ENCODE measurements at places on chromosomes 4 and X.

DNA sequence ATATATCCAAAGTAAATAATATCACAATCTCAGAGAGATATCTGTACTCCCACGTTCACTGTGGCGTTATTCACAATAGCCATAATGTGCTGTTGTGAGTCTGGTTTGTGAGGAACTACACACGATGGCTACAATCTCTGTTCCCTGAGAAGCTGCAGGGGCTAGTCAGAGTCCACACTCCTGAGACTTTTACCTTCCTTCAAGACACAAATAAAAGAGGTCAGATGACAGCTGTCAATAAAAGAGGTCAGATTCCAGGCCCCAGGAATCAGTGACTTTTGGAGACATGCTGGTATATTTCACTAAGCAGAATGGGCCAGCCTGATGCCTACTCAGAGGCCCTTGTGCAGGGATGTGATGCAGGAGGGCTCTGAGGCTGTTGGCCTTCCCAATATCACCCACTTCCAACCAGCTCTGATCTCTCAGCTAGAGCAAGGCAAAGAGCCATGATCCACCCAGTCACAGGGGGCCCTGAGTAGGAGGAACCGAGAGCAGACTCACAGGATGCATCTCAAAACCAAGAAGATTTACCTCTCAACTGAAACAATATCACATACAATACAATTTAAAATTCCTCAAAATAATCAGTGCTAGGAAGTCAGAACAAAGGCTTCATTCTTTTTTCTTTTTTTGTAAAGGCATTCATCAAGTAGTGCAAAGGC lies 13.8 kb downstream of the FRYL start:
- DNase-seq, result no peak

- DNase-seq, result no peak
Measured at GRCh38 chr4:23041501-23041900, 348.8 kb downstream of the GBA3 start.

GRCh38 chr4:175929441-175929840 lies 117.4 kb upstream of the GPM6A start:
- no peak for DNase-seq

- DNase-seq, result no peak
Measured at GRCh38 chrX:101419489-101419888, 11.5 kb downstream of the HNRNPH2 start.

DNA sequence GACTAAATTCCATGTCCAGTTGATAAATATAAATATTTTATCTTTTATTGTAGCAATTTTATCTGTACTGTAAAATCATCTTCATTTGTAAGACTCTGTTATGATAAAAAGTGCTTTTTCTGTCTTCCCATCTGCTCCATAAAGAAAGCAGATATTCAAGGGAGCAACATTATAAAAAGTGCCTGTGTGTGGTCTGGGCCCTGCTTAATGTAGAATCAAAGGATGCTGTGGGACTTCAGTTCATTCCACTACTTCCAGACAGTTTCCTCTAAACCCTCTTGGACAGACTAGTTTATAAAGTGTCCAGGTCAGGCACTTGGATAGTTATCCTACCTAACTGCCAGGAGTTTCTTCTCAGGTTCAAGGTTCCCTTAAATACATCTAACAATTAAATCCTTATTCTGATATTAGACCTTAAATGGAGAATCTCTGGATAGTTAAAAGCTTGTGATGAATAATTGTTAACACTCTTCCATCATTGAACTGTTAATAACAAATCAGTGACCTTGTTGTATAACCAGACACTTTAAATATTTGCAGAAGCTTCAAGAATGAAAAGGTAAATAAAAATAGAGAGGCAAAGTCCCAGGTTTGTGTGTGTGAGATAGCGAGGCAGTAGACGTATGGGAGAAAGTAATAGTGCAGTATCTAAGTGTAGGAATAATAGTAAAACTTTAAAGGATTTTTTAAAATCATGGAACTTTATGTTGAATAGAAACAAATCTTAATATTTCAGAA lies 237.5 kb upstream of the CTSO start:
- DNase-seq, result no peak

GRCh38 chrX:17758382-17758781 lies 21.1 kb downstream of the SCML1 start:
- no peak for DNase-seq

- no peak for DNase-seq
Measured at GRCh38 chr4:86841309-86841708, 7.9 kb downstream of the SLC10A6 start.

DNA sequence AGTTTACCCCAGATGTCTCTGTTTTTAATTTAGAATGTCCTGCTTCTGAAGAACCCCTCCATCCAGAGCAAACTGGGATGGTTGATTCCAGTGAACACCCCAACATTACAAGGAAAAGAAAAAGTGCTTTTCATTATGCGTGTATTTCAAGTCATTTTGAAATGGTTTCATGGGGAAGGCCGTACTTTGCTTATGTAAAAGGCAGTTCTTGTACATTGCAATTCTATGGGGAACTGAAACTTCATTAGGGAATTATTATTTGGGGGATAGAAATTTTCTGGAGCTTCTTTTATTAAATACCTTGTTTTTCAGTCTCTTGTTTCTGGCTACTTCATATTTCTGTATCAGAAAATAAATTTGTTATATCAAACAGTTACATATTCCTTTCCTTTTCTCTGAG lies 96.9 kb upstream of the ZNF518B start:
- DNase-seq, result no peak

- DNase-seq, result no peak
Measured at GRCh38 chr4:107391630-107392028, 328.4 kb downstream of the PAPSS1 start.

DNA sequence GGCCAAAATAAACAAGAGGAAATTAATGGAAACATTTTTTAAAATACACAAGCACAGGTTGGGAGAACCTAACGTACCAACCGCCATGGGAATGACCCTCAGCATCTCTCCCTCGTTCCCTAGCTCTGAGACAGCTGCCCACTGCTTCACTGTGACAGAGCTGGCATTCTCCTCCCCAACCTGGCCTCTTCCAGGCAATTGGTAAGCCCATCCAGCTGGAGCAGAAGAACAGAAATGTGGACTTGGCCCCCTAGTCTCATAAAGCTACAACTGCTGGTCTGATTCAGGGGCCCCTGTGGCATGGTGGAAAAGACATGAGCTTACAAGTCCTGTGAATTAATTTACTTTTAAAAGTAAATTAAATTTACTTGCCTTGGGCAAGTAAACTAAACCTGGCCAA lies 245.1 kb downstream of the PTTG2 start:
- DNase-seq, result no peak

- no peak for DNase-seq
Measured at GRCh38 chr4:108980455-108981239, 217.8 kb upstream of the ETNPPL start.

GRCh38 chrX:129980540-129981199 lies 1.8 kb upstream of the BCORL1 start:
- DNase-seq, result no peak

DNA sequence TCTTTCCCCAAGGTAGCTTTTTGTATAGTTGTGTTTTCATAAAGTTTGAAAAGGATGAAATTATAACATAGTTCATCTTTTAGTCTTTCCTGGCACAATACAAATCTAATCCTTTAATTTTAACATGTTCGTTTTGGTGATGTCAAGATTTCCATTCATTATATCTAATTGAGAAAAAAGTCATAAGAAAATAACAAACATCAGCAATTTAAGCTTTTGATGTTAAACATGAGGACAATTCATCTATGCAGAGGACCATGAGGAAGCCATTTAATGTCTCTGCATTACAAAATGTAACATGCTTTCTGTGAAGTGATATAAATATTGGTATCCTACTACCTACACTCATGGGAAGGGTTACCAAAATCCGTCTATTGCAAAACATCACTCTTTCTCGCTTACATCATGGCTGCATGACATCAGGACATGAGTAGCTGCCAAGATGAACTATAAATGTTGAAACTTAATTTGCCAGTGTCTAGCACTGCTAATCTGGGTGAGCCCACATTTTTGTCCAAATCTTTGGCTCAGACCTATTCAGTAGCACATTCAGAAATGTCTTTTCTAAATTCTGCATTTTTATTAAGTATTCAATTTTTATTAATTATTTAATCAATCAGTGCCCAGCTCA lies 9.5 kb downstream of the EPGN start:
- DNase-seq, result no peak

DNA sequence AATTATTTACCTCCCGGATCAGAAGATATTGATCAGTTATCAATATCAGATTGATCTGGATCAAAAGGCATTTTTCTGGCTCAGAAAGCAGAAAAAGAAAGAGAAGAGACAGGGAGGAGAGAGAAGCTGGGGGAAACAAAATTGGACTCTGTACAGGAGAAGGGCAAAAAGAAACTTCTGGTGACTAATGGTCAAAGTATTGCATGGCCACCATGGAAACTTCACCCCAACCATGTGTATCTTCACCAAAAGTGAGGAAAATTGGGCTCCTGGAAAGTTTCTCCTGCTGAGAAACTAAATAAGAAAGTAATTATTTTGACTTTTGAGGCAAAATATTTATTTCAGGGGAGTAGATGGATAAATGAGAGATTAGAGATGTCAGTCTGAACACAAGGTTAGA lies 33.9 kb downstream of the RNF150 start:
- DNase-seq, result no peak

GRCh38 chr4:119707336-119707735 lies 78.7 kb upstream of the PDE5A start:
- DNase-seq, result no peak

DNA sequence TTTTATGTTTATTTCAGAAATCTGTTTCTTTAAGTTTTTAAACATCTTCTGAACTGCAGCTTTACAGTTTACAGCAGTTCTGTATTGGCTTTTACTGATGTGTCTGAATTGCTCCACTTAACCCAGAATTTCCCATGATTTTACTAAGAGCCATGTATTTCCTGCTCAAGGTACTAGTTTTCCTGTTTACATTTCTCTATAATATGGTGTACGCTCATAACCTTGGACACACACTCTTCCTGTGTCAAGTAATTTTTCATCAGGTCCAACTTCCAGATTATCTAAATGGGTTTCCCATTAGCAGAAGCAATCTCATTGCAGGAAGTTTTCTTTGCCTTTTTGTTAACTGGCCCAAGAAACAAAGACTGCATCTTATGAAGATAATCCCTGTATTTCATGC lies 12.3 kb downstream of the ELF2 start:
- no peak for DNase-seq

DNA sequence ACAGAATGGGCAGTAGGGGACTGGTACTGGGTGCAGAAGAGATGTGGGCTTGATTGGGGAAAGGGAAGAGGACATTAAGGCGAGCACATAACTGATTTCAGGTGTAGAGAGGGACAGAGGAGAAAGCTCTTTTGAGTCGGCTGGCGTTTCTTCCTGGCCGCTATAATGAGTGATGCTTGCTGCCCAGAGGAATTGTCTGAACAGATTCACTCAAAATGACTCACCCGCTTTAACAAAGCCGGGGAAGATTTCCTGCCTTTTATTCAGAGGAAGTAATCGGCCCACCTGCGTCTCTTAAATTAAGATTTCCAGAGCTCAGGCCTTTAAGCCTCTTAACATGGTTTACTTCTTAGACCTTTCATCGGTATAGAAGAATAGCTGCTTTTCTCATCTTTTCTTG lies 102.1 kb upstream of the AP1S2 start:
- no peak for DNase-seq

- DNase-seq, result no peak
Measured at GRCh38 chr4:140267576-140267975, 105.9 kb upstream of the SCOC start.

GRCh38 chr4:2534904-2535375 lies 1.5 kb upstream of the FAM193A start:
- DNase-seq, result no peak

DNA sequence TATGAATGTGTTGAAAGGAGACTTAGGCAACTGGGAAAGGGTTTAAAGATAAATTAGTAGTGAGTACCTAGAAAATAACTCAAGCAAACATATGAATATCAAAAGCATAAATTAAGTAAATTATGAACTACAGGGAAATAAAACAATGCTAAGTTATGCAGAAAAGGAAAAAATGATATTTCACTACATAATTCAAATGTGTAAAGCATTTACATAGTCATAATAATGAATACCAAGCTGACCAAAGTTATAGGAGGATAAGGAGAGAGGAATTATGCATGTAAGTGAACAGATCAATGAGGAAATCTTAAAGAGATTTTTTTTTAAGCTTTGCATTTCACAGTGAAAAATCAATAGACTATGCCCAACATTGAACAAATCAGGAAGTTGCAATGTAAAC lies 145.0 kb downstream of the HDX start:
- DNase-seq, result no peak

DNA sequence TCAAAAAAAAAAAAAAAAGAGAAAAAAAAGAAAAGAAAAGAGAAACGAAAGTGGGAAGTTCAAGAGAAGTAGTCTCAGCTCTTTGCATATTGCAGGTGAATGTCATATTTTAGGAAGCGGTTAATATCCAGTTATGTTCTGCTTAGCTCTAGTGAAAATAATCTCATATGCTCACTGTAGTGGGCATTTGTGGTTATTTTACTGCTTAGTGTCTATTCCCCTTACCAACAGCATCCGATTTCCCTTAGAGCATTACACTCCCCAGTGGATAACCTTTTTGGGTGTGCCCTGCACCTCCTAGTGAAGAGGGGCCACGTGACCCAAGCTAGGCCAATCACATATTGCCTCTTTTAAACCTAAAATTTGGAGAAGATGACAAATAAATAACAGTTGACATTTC lies 111.2 kb upstream of the ZNF827 start:
- DNase-seq, result no peak

DNA sequence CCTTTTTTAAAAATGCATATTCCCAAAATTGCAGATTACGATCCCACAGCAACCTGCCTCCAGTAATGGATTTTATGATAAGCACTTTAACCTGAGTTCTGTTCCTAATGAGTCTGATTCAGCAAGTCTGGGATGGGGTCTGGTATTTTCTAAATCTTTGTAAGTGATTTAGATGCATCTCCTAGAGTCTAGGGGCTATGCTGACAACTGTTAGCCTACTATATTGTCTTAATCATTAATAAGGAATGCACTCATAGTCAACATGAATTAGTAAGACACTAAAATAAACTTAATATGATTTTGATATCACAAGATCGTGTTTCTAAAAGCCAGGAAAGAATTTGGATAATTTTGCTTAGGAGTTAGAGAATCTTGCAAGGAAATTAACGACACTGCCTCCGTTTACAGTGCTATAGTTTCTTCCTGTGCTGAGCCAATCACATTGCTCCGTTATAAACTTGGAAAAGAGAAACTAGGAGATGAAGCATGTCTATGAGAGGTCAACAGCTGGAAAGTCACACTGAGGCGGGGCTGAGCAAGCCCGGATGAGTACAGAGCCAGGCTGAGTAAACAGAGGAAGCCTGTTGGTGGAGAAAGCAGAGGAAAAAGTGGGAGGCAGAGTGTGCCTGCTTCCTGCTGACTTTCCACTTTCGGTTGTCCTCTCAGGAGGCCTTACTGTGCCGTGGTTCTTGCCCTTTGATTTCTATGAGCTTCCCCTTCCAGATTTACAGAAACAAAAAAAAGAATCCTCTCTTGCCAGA lies 5.4 kb downstream of the SCARB2 start:
- peak; percentile 75 for DNase-seq

DNA sequence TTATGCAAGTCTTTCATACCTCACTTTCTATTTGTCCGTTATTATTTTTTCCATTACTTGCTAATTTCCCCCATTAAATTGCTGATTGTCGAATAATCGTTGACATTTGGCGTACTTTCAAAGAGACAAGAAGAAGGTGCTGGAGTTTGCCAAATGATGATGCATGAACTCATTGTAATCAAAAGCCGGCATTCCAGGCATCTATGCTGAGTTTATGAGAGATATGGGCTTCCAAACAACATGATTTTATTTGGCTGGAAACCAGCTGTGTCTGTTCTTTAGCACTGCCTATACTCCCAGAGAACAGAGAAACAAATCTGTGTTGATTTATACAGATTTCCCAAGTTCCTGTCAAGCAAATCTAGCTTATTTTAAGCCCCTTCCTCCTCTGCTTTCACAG lies 80.8 kb upstream of the RPS6KA3 start:
- DNase-seq, result no peak

- DNase-seq, result no peak
Measured at GRCh38 chr4:140057701-140058100, 96.3 kb downstream of the MAML3 start.
